ENCODE measurements at places on chromosomes 2 and 18.

GRCh38 chr2:190986221-190986953, 27.6 kb downstream of the STAT1 start:
- no peak for DNase-seq

- DNase-seq: no peak
These were observed 46.2 kb downstream of the PUM2 start for GRCh38 chr2:20304411-20304810.

- DNase-seq: no peak
These were observed 21.6 kb downstream of the TIA1 start for GRCh38 chr2:70226781-70227180.

DNA sequence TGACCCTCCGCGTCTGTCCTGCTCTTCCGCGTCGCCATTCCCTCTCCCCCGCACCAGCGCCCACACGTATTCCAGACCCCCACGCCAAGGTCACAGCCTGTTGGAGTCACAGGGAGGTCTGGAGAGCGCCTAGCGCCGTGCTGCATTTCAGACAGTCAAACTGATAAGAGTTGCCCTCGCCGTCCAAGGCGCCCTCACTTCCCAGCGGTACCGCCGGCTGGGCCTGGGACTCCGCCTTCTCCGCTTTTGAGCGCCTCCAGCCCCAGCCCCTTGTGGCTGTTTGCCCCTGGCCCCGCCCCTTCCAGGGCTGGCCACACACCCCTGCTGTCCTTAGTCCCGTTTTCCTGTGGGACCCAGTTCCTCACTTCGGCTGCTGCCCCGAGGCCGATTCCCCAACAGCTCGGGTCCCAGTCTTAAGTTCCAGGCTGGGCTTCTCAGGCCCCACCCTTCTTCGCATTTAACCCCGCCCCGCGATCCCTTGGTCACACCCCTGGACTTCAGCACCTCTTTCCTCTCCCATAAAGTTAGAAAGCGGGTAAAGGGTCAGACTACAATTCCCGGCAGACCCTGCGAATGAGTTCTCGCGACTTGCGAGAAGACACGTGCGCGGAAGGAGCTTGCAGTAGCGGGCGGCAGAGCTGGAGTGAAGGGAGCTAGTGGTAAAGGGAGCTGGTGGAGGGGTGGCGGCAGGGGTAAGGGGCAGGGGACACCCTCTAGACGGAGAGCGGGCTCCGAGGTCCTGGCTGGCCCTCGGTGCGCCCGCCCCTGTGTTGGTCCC, at the start of gene GMPPA:
Gene GMPPA, plus strand, starts transcription at position 612 of the 778 bp plus-strand sequence. CDS start 1,085 bp downstream, outside the sequence.
- peak; percentile 86 for DNase-seq

- DNase-seq: no peak
These were observed 96.7 kb upstream of the ACKR3 start for GRCh38 chr2:236472720-236473495.

DNA sequence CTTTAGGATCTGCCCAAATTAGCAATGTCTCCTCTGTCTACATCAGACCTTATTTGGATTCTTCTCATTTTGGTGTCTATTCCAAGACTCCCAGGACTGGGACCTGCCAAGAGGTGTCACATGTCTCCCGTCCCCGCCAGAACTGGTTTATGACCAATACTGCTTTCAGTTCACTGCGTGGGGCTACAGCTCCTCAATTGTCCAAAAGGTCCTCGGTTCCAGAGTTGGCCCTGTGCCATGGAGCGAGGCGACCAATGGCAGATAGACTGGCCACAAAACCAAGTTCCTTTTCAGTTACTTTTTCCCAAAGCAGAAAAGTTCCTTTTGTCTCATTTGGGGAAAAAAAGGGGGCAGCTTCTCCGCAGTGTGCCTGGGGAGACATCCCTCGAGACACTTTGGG, 144.1 kb upstream of the ZNF236 start:
- no peak for DNase-seq

DNA sequence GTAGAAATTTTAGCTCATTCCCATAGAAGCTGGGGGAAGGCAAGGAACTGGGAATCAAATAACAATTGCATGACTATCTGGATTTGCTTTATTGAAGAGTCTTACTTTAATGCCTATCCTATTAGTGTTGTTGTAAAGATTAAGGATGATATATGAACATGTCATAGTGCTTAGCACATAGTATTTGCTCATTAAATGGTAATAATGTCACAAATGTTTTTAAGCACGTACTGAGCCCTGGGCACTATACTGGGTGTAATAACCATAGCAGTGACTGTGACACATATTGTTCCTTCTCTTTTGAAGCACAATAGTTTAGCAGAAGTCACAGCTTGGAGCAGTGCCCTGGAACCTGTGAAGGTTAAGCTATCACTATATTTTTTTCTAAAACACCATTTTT, 47.2 kb upstream of the DTNB start:
- no peak for DNase-seq

- DNase-seq: no peak
These were observed 18.7 kb upstream of the CCBE1 start for GRCh38 chr18:59715966-59716369.

- DNase-seq: no peak
These were observed 103.4 kb upstream of the RASGRP3 start for GRCh38 chr2:33372940-33373553.

- DNase-seq: no peak
These were observed 39.1 kb upstream of the CPS1 start for GRCh38 chr2:210517264-210517663.

- no peak for DNase-seq
These were observed 1673.5 kb upstream of the CELF4 start for GRCh38 chr18:39238981-39239660.

DNA sequence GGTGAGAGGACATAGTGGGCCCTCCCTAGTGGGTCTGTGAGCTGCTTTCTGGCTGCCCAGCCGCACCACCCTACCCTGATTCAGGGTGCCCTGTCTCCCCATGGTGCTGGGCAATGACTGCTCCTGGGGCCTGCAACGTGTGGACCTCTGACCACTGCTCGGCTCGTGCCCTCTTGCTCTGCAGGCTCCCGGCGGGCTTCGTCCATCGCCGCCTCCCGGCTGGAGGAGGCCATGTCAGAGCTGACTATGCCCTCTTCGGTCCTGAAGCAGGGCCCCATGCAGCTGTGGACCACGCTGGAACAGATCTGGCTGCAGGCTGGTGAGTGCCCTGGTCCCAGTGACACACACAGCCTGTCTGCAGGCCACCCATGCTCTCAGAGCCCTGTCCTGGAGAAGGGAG, 103.5 kb downstream of the STPG4 start:
- DNase-seq: no peak

DNA sequence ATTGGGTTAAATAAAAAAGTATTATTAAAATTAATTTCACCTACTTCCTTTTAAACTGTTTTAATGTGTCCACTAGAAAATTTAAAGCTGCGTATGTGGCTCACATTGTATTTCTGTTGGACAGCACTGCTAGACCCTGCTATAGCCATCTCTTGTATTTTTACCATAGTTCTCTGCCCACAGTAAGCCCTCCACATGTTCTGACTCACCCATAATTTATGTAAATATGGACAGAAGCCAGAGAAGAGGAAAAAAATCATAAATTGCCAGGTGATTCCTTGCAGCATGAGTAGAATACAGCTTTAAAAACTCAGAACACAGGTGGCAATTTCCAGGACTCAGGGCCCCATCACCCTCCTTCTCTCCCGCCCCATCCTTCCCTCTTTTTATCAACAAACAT, 142.4 kb upstream of the MEX3C start:
- DNase-seq: no peak

- DNase-seq: no peak
These were observed 60.5 kb downstream of the SMCHD1 start for GRCh38 chr18:2715990-2716389.

GRCh38 chr2:55590810-55591440, 26.5 kb downstream of the PPP4R3B start:
- no peak for DNase-seq

DNA sequence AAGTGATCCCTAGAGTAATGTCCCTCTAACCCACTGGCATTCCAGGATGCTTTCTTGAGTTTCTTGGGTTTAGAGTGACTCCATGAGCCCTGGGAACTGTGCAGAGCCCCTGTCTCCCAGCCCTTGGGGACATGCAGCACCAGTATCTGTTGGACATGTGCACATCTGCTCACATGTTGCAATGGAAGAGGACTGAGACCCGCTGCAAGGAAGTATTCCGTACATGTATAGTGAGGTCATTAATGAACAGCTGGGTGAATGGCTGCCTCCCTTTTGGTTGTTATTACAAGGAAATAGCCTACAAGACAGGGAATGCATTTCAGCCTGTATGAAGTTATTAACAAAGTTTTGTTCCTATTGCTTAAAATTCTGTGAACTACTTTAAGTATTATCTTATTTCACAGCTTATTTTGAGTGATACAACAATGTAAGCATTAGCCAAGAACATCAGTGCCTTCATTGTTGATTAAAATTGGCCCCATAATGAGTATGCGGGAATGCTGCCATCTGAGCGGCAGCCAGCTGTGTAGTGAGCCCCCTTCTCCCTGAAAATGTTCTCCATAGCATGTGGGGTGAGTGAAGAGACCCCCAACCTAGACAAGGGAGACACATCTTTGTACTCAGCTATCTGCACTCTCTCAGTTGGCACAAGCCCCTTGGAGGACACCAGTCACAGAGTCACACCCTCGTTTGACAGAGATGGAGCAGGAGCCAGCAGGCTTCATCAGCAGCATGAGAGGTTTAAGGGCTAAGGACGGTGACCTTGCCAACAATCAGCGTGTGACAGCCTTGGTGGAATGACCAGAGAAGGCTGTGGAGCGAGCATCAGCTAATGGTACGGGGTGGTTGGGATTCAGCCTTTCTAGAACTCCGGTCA, 87.4 kb downstream of the FAM210A start:
- no peak for DNase-seq

GRCh38 chr18:38933910-38934510, 1368.4 kb upstream of the CELF4 start:
- no peak for DNase-seq

GRCh38 chr2:120893811-120894584, 158.3 kb downstream of the GLI2 start:
- no peak for DNase-seq

DNA sequence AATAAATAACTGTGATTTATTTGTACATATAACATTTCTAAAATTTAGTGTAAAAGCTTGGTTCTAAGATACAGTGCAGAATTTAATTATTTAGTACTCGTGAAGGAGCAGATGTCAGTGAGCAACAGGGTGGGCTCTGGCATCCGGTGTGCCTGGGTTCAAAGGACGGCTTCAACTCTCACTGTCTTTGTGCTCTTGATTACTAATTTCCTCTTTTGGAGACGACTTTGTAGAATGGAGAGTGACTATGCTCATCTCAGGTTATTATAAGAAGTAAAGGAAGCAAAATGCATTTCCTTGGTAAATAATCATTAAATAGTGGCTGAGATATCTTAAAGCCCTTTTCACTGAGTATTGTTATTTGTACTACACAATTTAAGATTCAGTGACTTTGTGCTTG, 271.7 kb downstream of the ASXL3 start:
- no peak for DNase-seq

DNA sequence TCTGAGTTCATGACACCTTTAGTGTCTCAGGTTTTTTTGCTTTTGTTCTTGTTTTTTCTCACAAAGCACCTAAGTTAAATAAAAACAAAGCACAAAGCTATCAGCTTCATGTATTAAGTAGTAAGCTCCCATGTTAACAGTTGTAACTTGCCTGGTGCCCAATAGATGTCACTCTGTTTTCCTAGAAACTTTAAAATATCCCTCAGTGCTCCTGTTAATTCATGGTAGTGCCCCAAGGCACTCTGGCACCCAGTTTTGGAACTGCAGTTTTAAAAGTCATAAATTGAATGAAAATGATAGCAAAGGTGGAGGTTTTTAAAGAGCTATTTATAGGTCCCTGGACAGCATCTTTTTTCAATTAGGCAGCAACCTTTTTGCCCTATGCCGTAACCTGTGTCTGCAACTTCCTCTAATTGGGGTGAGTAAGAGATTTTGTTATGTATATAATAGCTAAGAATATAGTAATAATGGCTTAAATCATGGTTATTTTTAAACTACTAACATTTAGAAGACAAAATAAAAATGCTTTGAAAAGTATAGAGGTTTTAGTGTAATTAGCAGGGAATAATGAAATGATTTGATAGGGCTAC, 555.0 kb upstream of the TMEFF2 start:
- DNase-seq: no peak

- no peak for DNase-seq
These were observed 828.7 kb downstream of the SUCLG1 start for GRCh38 chr2:83630351-83630750.

All from activated CD8-positive, alpha-beta memory T cell treated with anti-CD3 and anti-CD28 coated beads for 4 hours (primary cell).